ENCODE measurements at places on chromosomes 5 and 9.

GRCh38 chr5:116539222-116539621 is 35.4 kb downstream of the SEMA6A start:
- DNase-seq: no peak

DNA sequence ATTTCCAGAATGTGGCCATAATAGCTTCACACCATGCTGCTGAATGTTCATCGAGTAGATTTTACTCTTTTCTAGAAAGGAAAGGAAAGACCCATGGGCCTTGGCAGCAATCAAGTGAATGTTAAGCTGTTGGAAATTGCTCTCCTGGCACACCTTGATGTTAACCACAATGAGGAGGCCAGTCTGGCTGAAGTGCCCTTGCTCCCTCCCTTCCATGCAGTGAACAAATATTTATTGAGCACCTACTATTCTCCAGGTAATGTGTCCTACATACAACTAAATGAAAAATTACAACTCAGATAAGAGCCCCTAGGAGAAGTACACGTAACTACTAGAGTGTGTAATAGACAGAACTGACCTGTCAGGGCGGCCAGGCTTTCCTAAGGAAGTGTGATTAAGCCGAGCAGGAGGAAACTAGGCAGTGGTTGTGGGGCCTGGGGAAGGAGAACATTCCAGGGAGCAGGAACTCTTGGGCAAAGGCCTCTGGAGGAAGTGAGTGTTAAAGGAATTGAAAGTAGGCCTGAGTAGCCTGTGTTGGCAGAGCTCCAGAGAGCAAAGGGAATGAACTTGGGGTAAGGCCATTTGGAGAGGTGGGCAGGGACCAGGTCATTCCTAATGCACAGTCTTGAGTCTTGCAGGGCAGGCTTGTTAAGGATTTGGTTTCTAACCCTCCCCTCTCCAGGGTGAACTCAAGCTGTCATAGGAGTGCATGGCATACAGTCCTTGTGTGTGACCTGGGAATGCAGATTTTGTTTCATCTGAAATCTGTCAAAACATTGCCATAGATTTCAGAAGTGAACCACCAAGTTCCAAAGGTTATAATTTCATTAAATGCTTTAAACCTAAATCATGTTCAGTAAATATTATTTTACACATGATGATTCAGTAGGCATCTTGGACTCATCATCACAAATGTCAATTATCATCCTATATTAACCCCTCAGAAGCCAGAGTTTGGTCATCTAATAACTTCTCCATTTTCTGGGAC is 9.0 kb upstream of the ZSWIM6 start:
- DNase-seq: peak; percentile 75

- no peak for DNase-seq
These were observed 352.0 kb downstream of the PARP8 start for GRCh38 chr5:51018423-51018822.

GRCh38 chr5:77316871-77317661 is 106.6 kb downstream of the PDE8B start:
- peak; percentile 36 for DNase-seq

DNA sequence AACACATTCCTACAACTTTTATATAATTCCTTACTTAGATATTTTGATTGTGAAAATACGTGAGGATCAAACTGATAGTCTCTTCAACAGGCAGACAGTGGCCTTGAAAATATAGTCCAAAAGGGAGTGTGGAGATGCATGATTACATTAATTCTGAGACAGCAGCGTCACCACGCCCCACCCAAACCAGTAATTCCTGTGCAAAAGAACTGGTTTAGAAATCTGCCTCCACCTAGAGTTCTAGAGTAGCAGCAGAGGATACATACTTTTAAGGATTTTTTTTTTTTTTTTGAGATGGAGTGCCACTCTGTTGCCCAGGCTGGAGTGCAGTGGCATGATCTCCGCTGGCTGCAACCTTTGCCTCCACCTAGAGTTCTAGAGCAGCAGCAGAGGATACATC is 1.6 kb upstream of the TUT7 start:
- DNase-seq: no peak

GRCh38 chr5:7850395-7851239 is at the start of gene CFAP90:
Gene CFAP90 (minus strand): TSS chr5:7851133. CDS start chr5:7851021, 112 bp downstream.
- DNase-seq: peak; percentile 48

DNA sequence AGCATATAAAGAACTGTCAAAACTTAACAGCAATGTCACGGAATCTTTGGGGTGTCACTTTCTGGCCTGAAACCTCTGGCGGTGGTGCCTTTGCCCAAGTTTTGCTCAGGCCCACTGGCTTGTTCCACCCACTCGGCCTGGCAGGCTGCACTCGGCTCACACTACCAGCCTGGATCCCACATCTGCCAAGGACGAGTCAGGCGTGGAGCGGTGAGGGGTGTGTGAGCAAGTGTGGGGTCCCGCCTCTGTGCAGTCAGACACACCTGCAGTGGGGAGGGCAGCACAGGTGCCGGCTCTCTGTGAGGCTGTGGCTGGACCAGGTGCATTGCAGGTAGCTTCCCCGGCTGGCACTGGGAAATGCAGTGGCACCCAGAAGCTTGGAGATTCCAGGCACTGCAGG is 40.0 kb downstream of the TSPAN17 start:
- DNase-seq: no peak

- peak; percentile 62 for DNase-seq
These were observed 149.7 kb upstream of the SPRY4 start for GRCh38 chr5:142474431-142475094.

- DNase-seq: peak; percentile 46
These were observed 165.5 kb downstream of the C9orf50 start for GRCh38 chr9:129455151-129455995.

DNA sequence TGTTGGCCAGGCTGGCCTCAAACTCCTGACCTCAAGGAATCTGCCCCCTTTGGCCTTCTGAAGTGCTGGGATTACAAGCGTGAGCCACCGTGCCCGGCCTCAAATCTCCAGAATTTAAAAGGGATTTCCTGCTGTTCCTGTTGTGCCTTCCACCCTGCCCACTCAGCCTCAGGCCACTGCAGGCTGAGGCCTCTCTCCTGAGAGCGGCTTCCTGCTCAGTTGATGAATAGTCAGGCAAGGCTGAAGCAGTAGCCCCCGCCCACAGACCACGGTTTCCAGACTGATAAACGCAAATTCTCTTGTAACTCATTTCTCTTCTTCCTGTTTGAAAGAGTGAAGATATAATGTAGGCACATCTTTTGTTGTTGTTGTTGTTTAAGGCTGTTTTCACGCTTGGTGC is 127.0 kb upstream of the PLCXD3 start:
- no peak for DNase-seq

- peak; percentile 39 for DNase-seq
These were observed 95.7 kb downstream of the KCNT1 start for GRCh38 chr9:135797507-135798262.

- no peak for DNase-seq
These were observed 295.8 kb upstream of the IRX4 start for GRCh38 chr5:2178528-2178927.

DNA sequence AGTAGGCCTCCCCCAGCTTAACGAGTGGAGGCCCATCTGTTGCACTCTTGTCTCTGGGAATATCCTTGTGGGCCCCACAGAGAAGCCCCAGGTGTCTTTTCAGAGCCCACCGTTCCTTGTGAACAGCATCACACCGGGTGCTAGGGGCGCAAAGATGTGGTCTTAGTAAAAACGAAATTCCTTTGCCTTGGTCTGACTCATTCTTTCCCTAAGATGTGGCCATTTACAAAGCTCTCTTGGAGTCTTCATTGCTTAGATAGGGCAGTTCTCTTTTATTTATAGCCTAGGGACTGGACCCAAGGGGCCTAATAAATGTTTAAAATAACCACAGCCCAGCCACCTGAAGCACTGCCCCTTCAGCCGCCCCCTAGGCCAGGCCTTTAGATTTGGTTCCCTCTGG is 52.8 kb upstream of the RPL26L1 start:
- peak; percentile 86 for DNase-seq

DNA sequence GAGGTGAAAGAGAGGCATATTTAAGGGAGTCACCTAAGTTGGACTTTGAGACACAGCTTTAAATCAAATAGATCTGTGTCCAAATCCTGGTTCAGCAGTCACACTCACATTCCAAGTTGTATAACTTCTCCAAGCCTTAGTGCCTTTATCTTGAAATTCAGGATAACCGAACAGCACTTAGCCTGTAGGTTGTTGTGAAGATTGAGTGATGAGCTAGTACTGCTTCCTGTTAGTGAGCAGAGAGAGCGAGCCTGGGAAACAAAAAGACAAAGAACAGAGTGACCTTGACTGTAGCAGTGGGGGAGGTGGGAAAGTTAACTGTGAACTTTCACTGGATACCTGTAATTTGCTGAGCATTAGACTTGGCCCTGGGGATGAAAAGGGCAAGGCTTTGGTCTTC is 22.4 kb downstream of the MAML1 start:
- DNase-seq: no peak

DNA sequence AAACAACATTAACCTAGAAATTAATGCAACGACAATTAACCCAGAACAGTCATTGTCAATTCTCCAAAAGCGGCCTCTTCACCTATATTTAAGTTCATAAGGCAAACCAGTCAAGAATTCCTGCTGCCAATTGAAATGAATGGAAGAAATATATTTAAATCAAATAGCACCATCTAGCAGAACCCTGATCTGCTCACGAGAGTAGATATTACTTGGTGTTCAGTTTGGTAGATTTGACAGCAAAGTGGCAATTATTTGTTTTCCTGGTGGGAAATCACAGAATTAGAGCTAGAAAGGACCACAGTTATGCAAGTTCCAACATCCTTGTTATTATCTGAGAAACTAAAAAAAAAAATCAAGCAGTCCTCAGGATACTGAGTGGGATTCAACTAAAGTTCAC is 2.3 kb downstream of the SSBP2 start:
- no peak for DNase-seq

GRCh38 chr9:34624475-34625185 is 4.2 kb downstream of the ARID3C start:
- DNase-seq: no peak

- DNase-seq: no peak
These were observed 42.3 kb downstream of the JADE2 start for GRCh38 chr5:134567641-134568336.

DNA sequence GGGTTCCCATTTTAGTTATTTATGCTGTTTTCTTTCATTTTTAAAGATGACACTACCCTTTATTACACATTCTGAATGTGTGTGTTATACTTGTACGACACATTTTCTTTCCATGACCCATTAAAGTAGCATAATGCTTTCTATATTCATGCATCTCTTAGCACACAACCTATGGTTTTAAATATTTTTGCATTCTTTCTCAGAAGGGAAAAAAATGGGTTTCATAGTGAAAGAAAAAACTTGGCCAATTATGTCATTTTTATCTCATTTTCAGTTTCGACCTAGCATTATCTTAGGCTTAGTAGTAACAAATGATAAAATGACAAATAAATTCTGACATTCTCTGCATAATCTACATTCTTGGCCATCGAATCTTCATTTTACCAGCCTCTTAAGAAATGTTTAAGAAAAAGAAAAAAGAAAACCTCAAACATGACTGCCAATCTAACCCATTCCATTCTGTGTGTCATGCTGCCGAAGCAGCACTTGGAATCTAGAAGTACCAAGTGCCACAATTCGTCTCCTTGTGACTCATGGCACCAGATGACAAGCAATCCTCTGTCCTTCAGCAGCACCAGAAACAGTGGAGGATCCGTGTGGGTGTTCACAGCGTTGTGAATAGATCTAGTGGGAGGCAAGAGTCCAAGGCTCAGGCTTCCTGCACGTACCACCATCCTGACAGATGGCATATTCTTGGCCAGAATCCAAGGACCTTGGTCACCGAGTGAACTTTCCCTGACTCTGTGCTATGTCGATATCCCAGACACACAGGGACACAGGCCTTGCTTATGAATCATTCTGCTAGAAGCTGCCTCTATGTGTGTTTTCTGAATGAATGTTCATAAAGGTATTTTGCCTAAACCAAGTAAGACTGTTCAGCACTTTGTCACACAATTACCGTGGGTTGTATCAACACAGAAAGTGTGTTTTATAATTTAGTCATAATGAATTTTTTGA is 502.7 kb downstream of the NR2F1-AS1 start:
- peak; percentile 100 for DNase-seq

DNA sequence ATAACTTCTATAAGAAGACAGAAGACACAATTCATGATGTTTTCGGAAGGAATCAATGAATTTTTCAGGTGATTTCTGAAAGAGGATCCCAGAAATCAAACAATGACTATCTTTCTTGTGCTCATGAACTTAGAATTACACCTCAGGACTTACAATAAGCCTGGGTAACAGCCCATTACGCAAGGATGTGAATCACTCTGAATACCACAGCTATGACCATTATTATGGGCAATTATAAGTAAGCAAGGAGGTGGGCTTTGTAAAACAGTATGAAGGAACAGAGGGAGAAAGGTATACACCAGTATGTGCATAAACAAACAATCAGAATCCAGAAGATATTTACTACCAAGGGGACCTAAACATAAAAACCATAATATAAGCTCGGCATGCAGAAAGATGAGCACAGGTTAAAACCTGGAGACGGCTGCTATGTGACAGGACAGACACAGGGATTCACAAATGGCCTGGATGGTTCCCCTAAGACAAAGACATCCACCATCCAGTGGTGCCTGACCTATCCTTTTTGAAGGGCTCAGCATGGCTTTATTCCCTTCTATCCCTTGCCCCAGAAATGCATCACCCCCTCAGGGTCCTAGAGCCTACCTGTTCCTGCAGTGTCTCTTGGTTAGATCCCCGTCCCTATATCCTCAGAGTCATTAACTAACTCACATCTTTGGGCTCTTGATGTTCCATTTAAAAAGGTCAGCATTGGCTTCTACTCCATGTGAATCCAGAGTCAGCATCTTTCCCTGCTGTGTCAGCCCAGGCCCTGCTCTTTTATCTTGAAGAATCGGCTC is 21.8 kb upstream of the PPP2CA start:
- peak; percentile 79 for DNase-seq

DNA sequence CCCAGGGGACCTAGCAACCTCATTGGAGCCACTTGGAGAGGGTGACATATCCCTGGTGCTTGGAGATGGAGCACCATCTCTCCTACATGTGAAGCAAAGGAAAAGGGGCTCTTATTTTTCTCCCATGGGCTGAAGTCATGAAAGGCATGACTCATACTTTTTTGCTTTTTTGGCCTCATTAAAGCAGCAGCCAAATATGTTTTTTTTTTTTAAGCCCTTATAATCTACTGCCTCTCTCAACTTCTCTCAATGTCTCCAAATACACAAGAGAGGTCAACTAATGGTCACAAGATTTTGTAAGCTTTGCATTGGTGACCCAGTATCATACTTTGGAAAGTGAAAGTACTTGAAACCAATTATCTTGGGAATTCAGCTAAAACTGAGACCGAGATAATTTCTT is 1.6 kb upstream of the CFAP90 start:
- peak; percentile 41 for DNase-seq

DNA sequence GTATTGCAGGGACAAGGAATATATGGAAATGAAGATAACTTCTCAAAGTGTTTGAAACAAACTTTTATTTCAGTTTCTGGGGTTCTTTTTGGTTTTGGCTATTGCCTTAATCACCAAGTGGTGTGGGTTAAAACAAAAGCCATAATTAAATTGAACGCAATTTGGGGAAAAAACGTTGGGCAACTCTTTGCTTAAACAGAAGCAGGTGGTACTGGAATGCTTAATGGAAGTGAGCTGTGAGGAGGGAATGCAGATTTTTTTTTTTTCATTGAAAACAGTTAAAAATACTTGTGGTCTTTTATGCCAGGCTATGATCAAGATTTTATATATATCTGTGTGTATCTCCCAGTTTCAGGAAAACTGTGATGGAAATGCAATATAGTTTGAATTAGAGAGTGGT is 195.7 kb upstream of the TUT7 start:
- peak; percentile 21 for DNase-seq

GRCh38 chr9:114743446-114743845 is 61.5 kb upstream of the TEX48 start:
- DNase-seq: peak; percentile 30

- DNase-seq: peak; percentile 55
These were observed 12.5 kb upstream of the MAMDC2 start for GRCh38 chr9:70031141-70031545.

- DNase-seq: no peak
These were observed 76.9 kb downstream of the SFXN1 start for GRCh38 chr5:175555168-175555785.
